OCI-M1 (cell line): ENCODE measurements at places on chromosomes 1 and 21.

DNA sequence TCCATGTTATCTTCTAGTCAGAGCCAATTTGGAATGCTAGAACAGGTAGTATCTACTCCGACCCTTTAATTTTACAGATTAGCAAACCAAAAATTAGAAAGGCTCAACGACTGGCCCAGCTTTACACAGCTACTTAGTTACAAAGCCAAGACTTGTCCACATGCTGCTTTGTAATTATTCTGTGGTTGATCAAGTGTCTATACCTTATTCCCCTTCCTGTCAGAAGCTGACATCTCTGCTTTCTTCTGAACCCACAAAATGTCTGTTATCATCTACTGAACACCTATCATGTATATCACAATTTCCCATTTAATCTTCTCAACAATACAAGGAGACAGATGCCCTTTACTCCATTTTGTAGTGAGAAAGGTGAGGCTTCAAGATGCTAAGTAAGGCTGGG lies 15.6 kb downstream of the TGFBR3 start:
- no peak for DNase-seq

- no peak for DNase-seq
Measured at GRCh38 chr1:4005431-4005830, 105.4 kb upstream of the C1orf174 start.

DNA sequence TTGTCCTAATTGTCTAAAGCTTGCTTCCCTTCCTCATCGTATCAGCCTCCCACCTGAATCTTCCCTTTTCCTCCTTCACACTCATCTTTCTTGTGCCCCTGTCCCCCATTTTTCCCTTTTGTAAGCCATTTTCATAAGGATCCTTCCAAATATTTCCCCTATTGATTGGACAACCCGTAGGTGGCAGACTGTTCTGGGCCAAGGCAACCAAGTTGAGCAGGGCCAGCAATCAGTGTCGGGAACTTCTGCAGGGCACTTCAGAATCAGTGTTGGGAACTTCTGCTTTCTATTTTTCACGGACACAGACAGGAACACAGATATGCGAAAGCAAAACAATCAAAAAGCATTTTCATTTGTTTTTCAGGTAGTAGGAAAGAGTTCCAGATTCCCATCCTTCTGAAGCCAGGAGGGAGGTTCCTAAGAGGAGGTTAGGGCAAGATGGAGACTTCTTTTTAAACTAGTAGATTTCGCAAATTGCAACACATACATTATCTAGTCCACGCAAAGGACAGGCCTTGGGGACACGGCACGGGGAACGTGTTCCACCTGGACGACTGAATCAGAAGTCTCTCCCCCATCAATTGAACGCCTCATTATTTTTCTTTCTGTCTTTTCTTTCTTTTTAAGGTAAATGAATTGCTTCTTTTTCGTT lies 691 bp upstream of the MPZL1 start:
- peak; percentile 83 for DNase-seq

DNA sequence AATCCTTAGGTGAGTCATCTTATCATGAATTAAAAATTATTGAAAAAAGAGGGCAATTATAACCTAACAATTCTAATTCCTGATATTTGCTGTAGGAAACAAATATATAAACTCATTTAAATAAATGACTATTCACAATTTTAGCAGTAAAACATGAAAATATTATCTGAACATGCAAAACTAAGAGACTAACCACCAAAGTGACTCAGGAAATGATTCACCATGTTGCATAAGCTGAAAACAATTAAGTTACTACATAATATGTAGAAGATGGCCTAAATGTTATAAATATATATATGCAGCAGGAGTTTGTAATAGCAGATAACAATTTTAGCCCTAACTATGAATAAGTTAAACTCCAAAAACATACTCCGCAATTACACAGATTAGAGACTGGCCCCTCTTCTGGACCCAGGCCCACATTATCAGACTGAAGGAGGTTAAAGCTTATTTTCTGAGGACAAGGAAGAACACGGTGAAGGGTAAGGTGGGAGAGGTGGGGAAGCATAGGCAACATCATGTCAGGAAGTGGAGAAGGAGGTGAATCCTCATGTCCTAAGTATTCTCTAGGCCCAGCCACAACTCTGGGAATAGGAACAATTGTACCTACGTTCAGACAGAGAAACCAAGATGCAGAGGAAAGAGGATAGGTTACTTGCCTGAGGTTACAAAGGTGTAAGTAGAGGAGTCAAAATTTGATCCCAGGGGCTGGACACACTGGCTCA lies 15.6 kb upstream of the AIM2 start:
- DNase-seq = peak; percentile 40

DNA sequence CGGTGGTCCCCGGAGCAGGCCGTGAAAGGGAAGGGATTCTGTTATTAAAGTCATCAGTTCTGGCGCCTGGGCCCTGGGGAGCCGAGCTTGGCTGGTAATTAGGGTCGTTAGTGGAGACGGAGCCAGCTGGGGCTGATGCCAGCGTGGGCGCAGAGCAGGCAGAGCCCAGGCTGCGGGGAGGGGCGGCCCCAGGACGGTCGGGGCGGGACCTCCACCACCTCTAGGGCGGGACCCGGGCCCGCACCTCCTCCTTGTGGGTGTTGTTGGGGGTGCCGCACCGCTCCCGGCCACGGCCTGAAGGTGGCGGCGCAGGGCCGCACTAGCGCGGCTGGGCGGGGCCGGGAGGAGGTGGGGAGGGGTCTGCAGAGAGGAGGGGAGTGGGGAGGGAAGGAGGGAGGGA lies 470.6 kb downstream of the PTPRU start:
- no peak for DNase-seq

- no peak for DNase-seq
Measured at GRCh38 chr1:113769601-113769970, 10.3 kb upstream of the PHTF1 start.

DNA sequence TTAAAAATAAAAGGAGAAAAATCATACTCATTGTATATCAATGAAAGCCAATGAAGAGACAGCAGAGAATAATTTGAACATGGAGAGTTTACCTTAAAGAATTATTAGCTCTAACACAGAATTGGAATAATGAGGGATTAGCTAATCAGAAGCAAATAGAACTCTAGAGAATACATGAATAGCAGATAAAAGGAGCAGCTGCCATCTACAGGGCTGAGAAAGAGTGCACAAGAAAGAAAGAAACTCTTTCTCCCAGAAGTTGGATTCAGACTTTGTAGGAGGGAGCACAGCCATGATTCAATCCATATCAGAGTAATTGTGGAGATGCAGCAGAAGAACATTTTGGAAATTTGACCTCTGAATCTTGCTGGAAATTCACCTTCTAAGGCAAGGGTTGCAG lies 1171.2 kb downstream of the PLA2G4A start:
- DNase-seq = peak; percentile 35

DNA sequence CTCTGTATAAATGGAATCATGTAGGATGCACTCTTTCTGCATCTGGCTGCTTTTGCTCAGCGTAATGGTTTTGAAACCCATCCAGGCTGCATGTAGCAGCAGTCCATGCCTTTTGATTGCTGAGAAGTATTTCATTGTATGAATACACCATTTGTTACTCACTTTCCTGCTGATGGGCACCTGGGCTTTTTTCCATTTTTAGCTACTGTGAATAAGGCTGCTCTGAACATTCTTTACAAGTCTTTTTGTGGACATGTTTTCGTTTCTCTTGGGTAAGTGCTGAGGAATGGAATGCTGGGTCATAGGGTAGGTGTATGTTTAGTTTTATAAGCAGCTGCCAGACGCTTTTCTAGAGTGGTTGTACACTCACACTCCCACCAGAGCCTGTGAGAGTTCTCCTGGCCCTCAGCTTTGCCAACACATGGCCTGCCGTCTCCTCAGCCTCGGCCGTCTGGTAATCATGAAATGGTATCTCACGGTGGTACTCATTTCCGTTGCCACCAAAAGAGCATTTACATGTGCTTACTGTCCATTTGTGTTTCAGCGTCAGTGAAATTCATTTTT lies 22.7 kb downstream of the SLX9 start:
- DNase-seq = no peak

GRCh38 chr1:201026234-201026633 lies 2.7 kb upstream of the KIF21B start:
- DNase-seq = no peak

DNA sequence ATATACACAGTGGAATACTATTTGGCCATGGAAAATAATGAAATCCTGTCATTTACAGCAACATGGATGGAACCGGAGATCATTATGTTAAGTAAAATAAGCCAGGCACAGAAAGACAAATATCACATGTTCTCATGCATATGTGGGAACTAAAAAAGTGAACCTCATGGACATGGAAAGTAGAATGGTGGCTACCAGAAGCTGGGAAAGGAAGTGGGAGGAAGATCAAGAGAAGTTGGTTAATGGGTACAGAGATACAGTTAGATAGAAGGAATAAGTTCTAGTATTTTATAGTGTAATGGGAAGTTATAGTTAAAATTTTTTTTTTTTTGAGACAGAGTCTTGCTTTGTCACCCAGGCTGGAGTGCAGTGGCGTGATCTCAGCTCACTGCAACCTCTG lies 34.8 kb upstream of the CREG1 start:
- no peak for DNase-seq

DNA sequence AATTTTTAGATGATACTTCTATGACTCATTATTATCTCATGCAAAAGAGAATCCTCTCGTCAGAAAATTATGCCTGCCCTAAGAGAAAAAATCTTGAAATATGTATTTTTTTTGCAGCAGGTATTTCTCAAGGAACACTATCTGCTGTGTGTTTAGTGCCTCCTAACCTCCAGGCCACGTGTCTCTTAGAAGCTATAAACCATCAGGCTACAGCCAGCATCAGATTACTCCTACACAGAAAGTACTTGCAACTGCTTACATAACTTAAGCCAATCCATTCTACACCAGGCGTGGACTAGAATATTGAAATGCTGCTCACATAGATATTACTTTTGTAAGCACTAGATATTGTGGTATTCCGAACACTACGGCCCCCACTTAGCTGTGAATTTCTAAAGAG lies 933.4 kb downstream of the PLA2G4A start:
- peak; percentile 48 for DNase-seq

DNA sequence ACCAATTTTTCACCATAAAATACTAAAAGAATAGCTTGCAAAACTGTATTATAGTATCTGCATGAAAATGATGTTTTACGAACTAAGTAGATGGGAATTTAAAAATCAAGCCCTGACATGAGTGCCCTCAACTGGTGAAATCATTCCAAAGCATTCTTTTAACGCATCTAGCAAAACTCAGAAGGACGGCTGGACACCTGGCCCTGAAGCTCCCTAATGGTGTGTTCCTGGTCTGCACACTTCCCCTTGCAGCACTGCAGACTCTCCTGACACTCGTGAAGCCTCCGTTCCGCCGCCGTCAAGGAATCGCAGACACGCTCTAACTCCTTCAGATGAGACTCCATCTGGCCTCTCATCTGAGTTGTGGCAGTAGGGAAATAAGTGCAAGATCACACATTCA lies 39.9 kb downstream of the ODF2L start:
- peak; percentile 15 for DNase-seq

GRCh38 chr1:225447650-225448089 lies 19.8 kb upstream of the LBR start:
- DNase-seq = no peak

DNA sequence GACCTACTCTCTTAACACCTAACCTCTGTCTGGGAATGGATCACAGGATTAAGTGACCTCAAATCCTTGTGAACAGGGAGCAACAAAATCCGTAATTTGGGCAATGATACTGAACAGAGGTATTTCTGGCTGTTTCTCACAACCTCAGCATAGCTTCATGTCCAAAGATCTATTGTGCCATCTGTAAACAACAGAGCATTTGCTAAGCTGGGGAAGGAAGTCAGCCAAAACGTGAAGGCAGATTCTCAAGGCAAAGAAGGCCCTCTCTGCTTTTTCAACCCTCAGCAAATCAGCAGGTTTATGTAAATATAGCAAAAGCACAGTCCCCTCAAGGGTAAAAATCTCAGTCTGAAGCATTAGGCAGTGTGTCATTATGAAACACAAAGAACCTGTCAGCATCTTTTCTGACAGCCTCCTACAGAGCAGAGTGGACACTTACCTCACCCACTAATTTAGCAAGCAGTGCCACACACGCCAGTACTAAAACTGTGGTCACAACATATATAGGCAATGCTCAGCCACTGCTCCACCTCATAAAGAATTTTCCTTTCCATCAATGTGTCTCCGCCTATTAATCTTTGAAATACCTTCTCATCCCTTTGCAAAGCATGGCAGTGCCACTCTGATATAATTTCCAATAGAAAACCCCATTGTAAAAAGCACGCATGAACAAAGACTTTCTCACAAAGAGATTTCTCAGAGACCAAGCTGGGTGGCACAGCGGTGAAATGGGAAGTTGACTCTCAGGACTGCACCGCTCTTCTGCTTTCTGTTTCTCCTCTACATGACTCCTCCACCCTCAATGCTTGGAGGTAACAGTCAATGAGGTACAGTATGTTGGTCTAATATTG lies 188.0 kb downstream of the RERE start:
- DNase-seq = peak; percentile 32

DNA sequence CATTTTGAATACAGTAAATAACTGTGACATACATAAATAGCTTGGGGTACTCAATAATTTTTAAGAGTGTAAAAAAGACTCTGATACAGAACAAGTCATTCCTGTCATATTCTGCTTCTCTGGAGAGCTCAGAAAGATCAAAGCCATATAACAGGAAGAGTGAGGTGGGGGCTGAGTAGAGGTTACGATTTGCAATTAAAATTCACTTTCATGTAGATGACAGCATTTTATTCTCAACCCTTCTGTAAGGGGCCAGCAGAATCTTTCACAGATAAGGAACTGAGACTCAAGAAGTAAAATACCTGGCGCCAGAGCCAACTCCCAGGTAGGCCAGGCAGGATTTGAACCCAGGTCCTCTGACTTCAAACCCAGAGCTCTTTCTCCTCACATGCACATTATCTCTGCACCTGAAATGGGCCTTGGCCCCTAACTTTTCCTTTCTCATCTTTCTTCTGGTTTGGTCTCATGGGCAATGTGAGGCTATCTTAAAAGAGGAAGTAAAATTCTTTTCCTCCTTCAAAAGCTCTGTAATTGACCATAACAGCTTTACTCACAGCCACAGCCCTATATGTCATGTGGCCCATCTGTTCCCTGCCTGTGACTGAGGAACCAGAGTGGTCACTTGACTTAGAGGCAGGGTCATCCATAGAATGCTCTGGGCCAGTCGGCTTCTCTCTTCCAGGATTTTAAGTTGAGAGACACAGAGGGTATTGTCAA lies 80.9 kb upstream of the SYT6 start:
- peak; percentile 89 for DNase-seq

DNA sequence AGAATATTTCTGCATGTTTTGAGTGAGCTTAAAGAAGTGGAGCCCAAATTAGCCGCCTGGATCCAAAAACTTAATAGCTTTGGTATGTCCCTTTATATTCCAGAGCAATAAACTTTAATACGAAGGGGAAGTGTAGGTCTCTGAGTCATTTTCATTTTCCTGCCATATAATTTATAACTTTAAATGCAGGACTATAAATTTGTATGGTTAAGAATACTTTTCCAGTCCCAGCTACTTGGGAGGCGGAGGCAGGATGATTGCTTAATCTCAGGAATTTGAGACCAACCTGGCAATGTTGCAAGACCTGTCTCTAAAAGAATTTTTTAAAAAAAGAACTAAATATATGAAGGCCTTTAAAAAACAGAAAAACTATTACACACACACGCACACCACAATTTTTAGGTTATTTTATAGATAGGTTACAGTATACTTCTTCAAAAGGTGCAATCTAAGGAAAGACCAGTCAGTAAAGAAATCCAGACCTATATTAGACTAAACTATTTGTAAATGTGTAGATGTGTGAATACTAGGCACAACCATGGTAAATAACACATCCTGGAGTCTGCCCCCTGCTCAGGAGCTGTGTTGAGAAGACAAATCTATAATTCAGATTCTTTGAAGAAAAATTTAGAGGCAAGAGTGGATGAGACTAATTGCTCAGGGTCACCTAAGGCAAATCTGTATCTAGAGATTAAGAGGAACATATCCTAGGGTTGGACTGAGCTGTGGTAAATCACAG lies 80.3 kb downstream of the TTC3 start:
- DNase-seq = no peak
